ENCODE measurements at places on chromosomes 6 and 20.

DNA sequence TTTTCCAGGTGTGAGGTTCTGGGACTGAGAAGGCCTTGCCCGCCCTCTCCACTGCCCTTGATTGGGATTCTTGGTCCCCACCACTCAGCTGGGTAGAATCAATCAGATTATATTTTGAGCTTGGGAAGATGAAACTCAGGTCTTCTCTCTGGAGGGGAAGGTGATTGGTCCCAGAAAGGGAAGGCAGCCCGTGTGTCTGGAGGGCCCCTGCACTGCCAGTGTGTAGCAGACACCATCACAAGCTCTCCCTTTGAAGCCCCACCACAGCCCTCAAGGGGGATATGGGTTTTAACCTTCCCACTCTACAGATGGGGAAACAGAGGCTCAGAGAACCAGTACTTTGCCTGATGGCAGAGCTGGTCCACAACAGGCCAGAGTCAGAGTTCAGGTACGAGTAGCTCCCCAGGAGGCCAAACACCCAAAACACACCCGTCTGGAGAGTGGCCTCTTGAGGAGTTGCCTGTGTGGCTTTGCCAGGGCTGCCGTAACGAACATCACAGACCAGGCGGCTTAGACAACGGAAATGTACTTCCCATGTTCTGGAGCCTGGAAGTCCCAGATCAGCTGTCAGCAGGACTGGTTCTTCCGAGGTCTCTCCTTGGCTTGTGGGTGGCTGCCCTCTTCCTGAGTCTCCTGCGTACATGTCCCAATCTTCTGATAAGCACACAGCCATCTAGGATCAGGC lies 205.6 kb downstream of the SYNDIG1 start:
- no peak for DNase-seq

DNA sequence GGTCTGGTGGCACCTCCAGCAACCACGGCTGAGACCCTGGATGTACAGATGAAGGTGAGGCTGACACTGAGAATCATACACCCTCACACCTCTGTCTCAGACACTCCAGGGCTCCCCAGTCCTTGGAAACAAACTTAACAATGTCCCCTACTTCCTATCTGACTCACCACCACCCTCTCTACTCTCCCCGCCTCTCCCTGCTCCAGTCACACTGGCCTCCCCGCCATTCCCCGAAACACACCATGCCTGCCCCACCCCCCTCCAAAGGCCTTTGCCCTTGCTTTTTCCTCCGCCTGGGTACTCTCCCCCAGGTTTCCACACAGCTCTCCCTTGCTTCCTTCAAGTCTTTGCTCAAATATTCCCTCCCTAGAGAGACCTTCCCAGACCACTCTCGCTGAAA lies 16.3 kb downstream of the BPI start:
- no peak for DNase-seq

DNA sequence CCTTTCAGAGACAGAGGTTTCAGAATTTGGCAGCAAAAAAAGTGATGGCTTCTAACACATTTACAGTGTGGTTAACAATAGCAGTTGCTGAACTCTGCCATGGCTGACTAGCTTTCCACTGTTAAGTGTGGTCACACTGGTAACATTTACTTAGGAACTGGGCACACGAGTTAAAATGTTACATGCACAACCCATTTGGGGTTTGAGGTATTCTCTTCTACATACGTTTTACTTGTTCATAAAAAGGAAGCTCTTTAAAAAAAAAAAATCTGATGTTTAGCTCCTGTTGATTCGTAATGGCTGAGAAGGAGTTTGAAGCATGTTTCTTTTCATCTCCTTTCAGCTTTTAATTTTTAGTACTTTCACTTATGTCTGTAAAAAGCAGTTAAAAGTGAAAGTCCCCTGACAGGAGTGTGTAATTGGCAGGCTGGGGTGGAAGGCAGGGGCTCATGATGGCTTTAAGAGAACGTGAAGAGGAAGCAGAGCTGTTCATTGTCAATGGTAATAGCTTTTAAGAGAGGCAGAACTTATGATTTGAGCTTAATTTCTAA lies 245.9 kb downstream of the FARS2 start:
- no peak for DNase-seq

- no peak for DNase-seq
Measured at GRCh38 chr6:121309768-121310469, 24.4 kb downstream of the TBC1D32 start.

GRCh38 chr20:2752567-2753460 lies 47.6 kb downstream of the CPXM1 start:
- peak; percentile 70 for DNase-seq

DNA sequence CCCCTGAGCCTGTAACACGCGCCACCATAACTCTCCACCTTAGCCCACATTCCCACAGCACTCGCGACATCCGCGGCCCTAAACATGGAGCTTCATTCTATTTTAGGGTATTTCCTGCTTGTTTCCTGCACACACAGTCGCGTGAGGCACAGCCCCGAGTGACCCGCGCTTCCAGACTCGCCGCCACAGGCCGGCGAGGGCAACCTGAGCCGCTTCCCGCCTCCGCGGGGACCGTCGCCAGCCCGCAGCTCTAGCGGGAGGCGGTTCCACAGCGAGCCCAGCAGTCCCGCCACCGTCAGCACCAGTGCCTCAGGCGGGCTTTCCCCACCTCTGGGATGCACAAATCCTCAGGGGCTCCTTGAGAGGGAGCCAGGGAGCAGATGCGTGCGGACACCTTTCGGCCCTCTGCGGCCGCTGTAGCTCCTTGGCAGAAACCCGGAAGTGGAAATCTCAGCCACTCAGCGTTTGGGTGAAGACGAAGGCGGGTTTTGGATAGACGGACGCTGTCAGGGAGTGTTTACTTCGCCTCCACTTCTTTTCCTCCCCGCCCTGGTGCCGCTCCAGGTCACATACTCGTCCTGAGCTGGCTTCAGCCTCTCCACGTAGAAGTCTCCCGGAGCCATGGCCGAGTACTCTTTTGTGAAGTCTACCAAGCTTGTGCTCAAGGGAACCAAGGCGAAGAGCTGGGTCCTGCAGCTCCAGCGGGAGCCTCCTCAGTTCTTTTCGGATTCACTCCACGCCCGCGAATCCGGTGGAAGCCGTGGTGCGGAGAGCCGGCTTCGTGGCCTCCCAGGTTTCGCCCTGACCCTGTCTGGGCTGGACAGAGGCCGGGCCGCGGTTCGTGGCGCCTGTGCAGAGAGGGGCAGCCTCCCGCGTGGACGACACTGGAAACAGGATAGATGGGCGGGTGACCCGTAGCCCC lies 2177.4 kb upstream of the DEFB115 start:
- peak; percentile 40 for DNase-seq

GRCh38 chr6:45323656-45324224 lies 4.4 kb upstream of the RUNX2 start:
- DNase-seq: no peak

- no peak for DNase-seq
Measured at GRCh38 chr6:35055891-35056290, 85.2 kb downstream of the TCP11 start.

GRCh38 chr6:157946865-157947532 lies 34.7 kb upstream of the SYNJ2 start:
- no peak for DNase-seq

DNA sequence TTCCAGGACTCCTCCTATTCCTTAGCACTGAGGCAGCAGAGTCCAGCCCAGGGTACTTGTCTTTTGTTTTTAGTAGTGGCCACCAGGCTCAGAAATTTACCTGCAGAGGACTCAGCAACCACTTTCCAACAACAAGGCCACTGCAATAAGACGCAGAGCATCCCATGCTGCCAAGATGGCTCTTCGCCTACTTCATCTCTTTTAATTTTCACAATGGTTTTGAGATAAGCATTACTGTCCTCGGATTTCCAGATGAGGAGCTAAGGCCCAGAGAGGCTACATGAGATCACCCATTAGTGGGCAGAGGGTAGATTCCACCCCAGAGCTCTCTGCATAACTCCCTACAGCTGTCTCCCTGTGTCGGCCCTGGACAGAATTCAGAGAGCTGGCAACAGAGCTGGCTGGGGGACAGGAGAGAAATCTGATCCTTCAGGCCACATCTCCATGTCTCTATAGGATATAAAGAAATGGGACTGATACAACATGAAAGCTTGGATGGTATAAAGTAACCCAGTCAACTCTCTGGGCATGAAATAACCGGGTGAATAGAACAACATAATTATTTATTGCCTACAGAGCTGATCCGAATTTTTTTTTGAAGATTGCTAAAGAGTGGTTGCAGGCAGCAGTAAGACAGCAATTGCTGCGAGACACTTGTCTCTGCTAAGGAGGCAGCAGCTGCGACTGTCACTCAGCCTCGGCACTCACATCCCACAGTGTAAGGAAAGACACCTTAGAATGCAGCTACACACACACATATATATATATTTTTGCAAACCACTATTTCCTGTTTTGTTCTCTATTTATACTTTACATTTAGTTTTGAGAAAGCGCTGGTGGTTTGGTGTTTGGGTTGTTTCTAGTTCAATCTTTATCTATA lies 37.2 kb downstream of the SCML4 start:
- DNase-seq: no peak

GRCh38 chr6:106823732-106824351 lies 150.7 kb downstream of the CD24 start:
- DNase-seq: no peak

- no peak for DNase-seq
Measured at GRCh38 chr6:43990275-43990626, 137.0 kb downstream of the MRPL14 start.

DNA sequence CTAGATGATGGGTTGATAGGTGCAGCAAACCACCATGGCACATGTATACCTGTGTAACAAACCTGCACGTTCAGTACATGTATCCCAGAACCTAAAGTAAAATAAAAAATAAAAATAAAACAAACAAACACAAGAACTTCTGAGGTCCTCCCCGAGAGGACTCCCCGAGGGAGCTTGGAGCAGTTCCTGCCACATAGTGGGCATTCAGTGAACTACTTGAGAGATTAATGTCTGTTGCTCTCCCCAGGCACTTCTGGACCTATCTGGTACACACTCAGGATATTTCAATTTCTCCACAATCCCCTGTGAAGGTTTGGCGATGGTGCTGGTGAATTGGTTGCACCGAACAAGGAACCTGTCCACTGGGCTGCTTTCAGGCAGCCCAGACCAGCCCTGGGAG lies 311.2 kb downstream of the ESR1 start:
- DNase-seq: no peak

- no peak for DNase-seq
Measured at GRCh38 chr6:150286912-150287311, 81.9 kb upstream of the IYD start.
